ENCODE measurements at places on chromosomes 2 and 18.

- DNase-seq: no peak
Measured at GRCh38 chr2:64537991-64538390, 13.9 kb downstream of the AFTPH start.

DNA sequence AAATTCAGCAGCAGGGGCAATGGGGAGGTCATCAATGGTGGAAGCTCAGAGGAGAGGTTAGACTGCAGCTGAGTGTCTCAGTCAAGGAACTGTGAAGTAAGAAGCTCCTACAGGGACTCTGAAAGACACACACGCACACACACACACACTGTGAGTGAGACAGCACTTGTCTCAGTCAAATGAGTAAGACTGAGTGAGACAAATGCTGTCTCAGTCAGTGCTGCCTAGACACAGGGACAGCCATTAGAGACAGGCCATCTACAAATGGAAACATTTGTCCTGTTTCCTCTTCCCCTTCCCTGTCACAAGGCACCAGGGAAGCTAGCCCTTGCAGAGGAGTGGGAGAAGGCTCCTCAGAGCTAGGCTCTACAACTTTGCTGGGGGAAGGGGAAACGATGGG, 577.4 kb upstream of the GCFC2 start:
- no peak for DNase-seq

DNA sequence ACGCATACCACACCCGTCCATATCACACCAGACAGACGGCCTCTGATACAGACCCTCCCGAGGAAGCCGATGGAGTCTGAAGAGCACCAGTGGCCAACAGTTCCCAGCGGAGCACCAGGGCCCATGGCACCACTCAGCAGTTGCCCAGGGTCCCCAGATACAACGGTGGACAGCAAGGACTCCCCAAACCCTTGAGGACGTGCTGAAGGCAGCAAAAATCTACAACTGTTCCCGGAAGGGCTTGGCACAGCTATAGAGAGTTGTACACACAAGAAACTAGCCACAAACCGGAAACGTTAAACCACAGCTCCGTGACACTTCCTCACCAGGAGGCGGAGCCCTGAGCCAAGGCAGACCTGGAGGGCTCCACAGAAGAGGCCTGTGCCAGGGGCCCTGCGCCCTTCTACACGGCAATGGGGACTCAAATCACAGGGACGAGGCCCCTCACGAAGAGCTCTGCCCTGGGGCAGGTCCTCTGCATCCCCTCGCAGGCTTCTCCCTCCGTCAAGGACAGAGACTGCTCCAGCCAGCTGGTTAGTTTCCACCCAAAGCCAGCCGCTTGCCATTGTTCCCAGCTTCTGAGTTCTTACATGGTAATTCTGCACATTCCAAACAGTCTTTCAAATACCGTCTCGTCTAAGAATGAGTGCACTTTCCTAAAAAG, 133.4 kb downstream of the HDAC4 start:
- DNase-seq: peak; percentile 72

DNA sequence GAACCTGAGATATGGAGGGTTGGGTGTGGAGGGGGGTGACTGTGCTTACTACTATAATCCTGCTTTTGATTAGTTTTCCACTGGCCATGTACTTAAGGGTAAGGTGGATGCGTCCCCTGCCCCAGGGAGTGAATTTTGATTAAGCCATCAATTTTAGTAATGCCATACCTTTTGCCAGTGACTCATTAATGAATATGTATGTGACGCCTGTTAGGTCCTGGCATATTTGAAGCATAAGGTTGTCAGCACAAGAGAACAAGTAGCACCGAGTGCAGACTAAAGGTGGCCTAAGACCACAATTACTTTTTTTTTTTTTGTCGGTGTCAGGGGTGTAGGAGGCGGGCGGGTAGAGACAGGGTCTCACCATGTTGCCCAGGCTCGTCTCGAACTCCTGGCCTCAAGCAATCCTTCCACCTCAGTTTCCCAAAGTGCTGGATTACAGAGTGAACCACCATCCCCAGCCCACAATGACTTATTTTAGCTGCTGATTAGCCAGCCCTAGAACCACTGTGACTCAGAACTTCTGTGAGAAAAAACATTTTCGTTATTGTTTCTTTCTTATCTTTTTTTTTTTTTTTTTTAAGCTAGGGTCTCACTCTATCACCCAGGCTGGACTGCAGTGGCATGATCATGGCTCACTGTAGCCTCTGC, 7.0 kb downstream of the TANC1 start:
- no peak for DNase-seq

DNA sequence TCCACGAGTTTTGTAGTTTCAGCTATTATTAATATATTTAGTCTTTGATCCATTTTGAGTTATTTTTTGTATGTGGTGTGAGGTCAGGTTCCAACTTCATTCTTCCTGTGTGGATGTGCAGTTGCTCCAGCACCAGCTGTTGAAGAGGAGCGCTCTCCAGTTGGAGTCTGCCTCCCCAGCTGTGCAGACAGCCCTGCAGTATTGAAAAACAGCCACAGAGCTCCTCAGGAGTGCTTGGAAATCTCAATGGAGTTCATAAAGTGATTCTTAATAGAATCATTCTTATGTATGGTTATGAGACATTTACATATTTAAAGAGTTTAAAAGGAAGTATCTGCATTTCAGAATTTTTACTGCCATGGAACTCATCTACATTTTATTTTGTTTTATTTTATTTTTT, 17.3 kb downstream of the DGKD start:
- no peak for DNase-seq

DNA sequence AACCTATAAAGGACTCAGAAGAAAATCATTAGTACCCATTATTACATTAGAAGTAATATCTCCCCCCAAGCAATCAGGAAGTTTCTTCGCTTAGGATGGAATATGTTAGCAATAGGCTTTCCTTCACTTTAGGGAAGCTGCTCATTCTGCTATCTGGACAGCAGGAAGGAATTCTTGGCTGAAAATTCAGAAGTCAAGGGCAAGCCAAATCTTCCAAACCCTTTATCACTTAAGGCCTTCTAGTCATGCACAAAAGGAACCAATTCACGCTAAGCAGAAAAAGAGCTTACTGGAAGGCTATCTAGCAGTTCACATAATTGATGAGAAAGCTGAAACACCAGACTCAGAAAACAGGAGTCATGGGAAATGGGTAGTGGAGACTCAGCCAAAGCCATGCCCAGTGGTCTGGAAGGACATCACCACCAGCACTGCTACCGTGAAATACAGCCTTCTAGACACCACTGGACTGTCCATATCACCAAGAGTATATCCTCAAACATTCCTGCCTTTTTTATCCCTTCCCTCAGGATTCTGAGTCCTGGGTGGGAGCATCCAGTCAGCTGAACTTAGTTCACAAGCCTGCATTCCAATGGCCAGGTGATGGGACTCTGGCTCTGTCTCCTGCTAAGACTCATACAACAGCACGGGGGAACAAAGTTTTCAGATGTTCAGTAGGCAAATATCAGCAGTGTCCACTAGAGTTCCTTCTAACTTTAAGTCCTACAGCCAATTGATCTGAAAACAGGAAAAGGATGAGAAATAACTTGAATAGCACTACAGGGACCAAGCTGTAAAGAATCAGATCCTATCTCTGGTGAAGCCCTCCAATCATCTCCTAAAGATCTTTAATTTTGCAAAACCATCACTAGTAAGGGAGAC, 14.8 kb upstream of the ADAM17 start:
- DNase-seq: no peak

DNA sequence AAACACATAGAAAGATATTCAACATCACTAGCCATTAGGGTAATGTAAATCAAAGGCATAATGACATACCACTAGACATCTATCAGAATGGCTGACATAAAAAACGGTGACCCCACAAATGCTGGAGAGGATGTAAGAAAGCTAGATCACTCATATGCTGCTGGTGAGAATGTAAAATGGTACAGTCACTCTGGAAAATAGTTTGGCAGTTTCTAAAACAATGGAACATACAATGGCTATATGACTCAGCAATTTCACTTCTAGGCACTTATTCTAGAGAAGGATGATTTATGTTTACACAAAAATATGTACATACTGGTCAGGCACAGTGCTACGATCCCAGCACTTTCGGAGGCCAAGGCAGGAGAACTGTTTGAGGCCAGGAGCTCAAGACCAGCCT, 87.3 kb downstream of the COLEC12 start:
- DNase-seq: no peak

DNA sequence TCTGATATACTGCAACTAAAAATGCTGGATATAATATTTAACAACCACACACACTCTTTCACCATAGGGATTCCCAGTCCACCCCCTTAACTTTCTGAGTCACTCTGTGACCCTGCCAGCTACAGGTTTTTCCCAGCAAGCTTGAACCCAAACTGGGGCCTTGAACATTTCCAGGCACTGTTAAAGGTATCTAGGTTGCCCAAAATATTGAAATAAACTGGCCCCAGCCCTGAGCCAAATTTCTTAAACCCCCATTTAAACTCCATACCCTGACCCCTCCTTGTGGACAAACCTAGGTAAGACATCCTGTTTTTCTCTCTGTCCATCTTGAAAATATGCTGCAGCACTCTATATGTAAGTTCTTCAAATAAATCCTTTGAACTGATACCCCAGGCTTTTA, 19.7 kb upstream of the DCTN1 start:
- no peak for DNase-seq

DNA sequence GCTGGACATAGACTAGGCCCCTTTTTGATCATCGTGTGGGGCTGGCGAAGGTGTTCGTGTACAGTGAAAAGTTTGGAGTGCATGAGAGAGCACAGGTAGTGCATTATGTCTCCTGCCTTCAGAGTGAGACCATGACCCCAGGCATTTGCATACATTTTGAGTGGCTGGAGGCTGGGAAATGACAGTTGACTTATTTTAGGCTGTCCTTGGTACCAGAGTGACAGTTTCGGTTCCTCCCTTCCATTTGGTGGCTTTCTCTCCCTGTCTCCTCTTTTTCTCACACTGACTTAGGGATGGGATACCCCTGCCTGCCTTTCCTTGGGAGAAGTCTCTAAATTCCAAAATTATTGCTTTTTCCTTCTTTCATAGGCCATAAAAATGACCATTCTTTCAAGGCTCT, 20.1 kb downstream of the SERPINB12 start:
- DNase-seq: no peak

Measured in Ammon's horn (tissue), 1 donor.